ENCODE measurements at places on chromosomes 3 and 15.

- DNase-seq = no peak
Measured at GRCh38 chr3:158663246-158663645, 9.2 kb downstream of the LXN start.

DNA sequence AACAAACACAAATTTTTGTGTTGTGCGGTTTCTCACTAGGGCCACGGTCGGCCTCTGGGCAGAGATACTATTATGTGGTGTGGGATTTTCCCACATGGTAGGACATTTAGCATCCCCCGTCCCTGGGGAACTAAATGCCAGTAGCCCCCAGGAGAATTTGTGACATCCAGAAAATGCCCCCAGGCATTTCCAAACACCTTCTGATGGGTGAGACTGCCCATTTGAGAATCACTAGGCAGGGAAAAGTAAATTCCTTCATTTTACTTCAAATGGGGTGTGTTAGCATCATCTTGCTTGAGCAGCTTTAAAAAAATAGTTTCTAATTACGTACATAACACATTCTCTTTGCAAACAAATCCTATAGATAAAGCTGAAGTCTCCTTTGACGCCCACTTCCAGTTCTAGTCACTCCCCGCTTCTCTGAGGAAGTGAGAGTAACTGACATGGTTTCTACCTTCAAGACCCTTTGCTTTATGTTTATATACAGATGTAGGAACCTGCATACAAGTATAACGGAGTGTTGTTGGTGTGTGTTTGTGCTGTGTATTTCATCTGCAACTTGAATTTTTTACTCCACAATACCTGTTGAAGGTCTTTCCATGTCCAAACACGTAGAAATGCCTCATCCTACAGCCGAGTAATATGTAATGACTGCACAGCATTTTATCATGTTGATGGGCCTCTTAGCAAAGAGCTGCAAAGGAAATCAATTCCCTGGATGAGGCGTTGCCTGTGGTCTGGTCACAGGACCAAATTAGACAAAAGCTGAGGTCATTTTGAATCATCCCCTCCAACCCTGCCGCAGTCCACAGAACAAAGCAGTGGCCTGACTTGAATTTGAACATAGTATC, 31.4 kb upstream of the ZBTB38 start:
- peak; percentile 67 for DNase-seq

DNA sequence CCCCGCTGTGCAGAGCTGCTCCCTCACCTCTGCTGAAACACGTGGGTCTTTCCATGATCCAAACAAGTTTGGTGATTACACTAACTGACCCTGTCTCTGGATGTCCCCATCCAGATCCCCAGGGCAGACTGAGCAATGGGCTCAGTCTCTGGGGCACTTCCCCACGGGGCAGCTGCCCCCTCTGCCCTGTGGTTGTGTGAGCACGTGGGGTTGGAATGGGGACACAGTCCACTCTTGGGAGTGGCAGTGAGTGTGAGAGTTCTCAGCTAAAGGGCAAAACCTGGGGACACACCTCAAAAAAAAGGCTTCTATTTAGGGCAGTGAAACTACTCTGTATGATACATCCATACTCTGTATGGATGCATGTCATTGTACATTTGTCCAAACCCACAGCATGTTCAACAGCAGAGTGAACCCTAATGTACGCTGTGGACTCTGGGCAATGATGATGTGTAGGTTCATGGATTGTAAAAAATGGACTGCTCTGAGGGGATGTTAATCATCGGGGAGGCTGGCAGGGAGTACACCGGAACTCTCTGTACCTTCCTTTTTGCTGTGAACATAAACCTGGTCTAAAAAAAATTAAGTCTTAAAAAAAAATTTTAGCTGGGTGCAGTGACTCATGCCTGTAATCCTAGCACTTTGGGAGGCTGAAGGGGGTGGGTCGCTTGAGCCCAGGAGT, 49.9 kb upstream of the BLM start:
- DNase-seq = no peak

DNA sequence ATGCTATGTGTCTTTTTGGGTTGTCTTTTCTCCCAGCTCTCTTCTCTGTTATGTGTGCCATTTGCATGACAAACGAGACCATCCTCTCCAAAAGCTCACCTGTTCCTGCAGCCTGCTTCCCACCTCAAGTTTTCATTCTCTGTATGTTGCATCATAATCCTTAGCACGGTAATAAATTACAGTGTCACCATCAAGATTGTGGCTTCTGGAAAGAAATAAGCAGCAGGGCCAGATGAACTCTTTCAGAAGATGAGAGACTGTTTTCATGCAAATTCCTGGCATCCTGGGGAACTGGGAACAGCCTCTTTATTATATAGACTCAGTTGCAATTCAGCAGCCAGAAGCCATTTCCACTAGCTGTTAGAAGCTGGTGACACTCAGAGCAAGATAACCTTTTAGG, 436.7 kb downstream of the EPHB1 start:
- DNase-seq = no peak

GRCh38 chr3:115615001-115615814, 8.1 kb upstream of the GAP43 start:
- no peak for DNase-seq

DNA sequence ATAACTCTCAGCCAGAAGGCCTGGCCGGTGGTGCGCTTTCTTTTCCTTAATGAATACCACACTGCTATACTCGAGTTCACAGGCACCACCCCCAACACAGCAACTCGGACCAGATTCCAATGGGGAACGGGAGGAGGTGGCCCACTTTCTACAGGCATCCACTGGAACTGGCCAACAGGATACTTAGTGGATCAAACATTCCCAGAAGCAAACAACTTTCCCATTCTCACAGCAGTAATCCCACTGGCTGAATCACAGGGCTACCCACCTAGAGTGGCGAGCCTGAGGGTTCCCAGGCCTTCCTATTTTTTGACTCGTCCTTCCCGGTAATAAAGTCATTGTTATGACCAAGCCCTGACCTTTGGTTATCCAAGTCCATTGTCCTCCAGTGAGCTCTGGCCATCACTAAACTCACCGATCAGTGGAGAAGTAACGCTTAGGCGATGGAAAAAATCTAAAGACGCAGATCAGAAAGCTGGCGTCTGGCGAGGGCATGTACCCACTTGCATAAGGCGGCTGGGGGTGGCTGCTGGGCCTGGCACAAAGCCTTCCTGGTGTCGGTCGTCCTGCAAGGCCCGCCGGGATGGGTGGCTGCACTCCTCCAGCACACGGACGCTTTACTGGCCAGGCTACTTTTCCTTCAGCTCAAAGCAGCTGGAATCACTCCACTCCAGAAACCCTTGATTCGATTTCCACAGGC, 1.2 kb downstream of the EOGT start:
- DNase-seq = no peak

GRCh38 chr15:73987681-73988444, 4.2 kb downstream of the STOML1 start:
- no peak for DNase-seq

- no peak for DNase-seq
Measured at GRCh38 chr15:63600001-63600615, 2.9 kb downstream of the FBXL22 start.

- DNase-seq = no peak
Measured at GRCh38 chr3:177979703-177980102, 556.5 kb upstream of the KCNMB2 start.

GRCh38 chr3:182948305-182948704, 32.0 kb downstream of the DCUN1D1 start:
- no peak for DNase-seq

GRCh38 chr3:10625323-10625722, 119.9 kb upstream of the ATP2B2 start:
- no peak for DNase-seq

GRCh38 chr3:70753572-70753971, 441.1 kb upstream of the MDFIC2 start:
- DNase-seq = no peak

- DNase-seq = no peak
Measured at GRCh38 chr15:69979783-69980182, 117.9 kb downstream of the TLE3 start.

DNA sequence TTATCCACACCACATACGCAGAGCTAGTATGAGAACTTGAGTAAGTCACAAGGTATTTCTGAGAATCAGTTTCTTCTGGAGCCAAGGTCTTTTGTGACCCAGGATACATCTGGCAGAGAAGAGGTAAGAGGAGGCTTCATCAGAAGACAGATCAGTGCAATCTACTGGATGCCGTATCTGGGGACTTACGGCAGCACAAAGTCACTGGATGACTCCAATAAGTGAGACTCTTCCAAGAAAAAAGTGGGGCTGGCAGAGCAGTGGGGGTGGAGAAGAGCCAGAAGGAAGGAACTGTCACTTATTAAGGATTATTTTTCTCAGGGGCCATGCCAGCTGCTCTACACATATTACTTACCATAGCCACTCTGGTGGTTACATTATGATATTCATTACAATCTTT, 31.6 kb upstream of the UBXN7 start:
- DNase-seq = no peak

GRCh38 chr15:70627734-70628548, 135.4 kb downstream of the UACA start:
- no peak for DNase-seq

- DNase-seq = no peak
Measured at GRCh38 chr15:61910839-61911369, 149.3 kb downstream of the VPS13C start.

DNA sequence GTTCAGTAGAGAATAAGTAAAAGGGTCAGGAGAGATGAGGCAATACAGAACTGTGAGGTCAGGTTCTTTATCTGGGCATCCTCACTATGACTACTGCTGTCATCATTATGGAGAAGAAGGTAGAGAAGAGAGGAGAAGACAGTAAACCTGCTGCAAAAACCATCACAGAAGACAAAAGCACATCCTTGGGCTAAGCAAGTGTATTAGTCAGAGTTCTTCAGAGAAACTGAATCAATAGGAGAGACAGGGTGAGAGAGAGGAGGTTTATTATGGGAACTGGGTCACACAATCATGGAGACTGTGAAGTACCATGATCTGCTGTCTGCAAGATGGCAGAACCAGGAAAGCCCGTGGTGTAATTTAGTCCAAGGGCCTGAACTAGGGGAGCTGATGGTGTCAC, 9.5 kb upstream of the ABHD17C start:
- no peak for DNase-seq

GRCh38 chr15:39874890-39875549, 45.0 kb downstream of the GPR176 start:
- DNase-seq = no peak

DNA sequence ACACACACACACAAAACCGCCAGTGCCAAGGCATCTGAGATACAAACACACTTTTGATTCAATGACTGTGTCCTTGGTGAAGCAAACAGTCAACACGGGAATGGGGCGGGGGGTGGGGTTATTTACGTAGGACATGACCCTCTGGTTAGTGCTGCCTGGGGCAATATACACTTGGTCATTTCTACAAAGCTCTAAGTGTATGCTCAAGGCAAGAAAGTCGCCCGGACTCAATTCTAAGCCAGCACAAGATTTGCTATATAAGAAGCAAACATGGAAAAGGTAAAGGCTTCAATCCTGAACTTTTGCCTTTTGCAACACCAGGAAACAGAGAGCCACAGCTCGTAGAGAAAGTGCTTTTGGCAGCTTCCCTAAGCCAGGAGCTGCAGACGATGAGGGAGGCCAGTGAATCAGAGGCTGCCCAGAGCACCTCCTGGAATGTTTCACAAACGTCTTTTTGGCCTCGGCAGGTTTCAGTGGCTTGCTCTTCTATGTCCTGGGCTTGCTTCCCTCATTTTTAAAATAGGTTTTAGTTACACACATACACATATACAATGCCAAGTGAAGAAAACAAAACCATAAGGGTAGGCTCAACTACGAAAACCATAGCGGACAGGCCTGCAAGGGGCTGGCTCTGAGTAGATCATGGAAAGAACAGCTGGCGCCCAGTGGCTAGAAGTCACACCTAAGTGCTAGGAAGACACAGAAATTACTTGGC, 73.6 kb downstream of the TM4SF4 start:
- DNase-seq = peak; percentile 84

DNA sequence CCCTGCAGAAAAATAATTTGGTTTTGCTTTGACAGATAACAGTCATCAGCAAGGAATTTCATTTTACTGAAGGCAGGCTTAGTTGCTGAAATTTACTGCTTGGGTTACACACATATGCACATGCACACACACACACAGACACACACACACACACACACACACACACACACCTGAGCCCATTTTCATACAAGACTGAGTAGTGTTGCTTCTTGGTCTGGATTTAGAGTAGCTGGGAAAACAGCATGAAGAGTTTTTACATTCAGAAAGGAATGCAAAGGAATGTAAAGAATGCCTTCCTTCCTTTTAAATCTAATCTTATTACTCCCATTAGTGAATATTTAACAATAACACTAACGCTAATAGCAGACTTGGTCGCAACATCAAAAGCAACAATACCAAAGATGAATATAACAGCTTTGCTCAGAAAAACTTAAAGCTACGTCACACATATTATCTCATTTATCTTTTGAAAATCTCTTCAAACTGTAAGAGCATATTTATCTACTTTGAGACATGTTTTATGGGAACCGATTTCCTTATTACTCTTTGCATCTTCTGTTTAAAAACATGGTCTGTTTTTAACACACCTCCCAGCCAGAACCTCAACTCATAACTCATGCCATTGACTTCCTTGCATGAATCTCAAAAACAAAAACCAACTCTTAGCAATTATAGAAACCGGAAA, 32.5 kb downstream of the RFTN1 start:
- no peak for DNase-seq

DNA sequence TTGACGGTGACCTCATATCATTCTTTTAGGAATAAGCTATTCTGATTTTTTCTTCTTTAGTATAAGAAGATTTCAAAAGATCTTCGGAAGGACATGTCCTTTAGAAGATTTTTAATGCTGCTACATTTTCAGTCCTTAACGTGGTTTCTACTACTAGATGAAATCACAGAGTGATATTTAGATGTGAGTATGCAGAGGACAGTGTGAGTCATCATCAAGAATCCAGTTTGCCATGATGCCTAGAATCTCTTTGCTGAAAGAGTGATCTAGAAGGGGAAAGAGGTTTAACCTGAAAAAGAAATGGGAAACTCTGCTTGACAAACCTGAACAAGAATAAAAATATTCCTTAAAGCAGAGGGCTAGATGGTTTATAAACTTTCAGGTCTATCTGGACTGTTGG, 43.2 kb downstream of the SLC7A14 start:
- DNase-seq = no peak

GRCh38 chr15:50471072-50471471, 46.9 kb downstream of the USP8 start:
- DNase-seq = no peak

DNA sequence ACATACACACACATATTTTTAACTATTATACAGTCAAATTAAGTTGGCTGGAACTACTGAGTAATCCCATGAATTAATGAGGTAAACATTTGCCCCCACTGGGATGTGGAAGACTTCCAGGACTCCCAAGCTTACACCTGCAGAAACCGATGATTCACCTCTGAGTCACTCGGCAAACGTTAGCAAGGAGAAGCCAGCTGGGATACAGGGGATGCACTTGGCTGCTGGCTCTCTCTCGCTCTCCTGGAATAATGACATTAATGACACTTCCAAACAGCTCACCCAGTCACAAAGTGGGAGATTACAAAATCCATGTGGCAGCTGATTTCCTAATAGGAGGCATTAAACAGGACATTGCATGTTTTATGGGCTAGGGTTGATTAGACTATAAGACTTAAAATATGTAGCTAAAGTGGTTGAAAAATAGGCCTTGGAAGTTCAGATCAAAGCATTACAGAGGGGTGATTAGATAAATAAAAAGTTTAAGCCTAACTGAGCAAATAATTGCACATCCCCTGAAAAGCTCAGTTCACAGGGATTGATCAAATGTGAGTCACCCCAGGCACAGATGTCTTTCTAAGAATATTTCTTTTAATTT, 500.9 kb downstream of the SOX2 start:
- DNase-seq = peak; percentile 21
